ENCODE measurements at places on chromosomes 6 and 20.

- DNase-seq: no peak
Observed at GRCh38 chr6:54003316-54003715, 107.9 kb upstream of the MLIP start.

GRCh38 chr6:111817451-111818120 is 55.7 kb downstream of the FYN start:
- DNase-seq: no peak

DNA sequence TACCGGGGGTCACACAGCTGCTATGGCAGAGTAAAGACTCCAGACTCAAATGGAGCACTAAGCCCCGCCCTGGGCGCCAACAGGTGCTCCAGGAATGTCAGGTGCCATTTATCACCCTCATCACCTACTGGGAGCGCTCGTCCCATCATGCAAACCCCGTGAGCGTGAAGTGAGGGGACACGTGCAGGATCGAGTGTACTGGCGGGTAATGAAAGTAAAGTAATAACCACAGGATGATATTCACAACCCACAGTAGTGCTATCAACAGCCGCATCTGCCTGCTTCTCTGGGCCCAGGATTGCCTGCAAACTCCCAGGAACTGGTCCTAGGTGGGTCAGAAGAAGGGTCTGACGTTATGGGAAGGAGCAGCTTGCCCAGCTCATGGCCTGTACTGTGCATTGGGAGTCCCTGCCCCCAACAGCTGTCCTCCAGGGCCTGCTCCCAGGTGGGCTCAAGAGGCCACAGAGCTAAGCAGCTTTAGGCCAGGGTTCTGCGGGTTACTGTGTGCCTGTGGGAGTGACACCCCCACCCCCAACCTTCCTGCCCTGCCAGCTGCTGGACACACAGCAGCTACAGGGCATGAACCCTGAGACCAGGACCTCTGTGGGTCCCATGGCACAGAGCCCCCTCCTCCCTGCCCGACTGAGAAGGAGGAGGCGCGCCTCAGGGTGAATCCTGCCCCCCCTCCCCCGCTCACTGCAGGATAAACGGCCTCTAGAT is 120.5 kb upstream of the SULF2 start:
- no peak for DNase-seq

DNA sequence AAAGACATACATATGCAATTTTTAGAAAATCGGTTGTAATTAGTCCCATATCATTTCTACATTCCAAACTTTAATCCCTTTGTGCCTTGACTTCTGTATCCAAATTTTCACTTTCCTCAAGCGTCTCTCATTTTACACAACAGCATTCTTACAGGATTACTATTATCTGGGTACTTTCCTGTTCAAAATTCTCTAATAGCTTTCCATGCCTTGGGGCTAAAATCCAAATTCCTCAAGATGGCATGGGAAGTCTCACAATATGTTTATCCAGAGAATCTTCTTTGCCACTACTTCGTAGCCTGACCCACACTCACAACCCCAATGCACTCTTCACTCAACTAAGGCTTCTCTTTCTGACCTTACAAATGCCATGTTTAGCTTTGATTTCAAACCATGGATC is 125.0 kb downstream of the TBX18 start:
- no peak for DNase-seq

GRCh38 chr6:14232889-14233288 is 115.3 kb downstream of the CD83 start:
- no peak for DNase-seq

DNA sequence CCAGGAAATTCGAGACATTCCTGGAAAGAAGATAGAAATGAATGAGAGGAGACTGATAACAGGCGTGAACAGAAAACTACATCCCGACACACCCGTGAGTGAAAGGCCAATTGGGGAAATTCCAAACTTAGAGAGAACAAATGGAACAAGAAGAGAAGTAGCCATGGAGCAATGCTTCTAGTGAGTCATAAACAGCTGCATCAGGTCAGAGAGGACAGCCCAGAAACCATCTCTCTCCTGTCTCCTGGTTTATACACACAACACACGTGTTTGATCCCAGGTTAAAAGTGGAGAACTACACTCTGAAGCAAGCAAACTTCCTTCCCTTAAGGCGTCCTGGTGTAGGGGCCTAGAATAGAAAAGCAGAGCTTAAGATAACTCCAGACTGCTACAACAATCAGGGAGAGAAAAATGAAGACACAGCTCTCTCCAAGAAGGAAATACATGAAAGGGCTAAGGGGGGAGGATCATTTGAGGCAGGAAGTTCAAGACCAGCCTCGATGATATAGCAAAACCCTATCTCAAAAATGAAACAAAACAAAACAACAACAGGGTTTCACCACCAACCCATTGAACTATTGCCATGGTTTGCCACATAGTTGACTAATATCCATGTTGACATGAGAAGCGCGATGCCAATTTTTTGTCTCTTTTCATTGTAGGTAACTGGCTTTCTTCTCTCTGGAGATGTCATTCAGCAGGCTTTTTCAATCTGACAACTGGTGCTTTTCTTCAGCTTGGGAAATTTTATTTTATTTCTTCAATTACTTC is 26.9 kb downstream of the NRN1 start:
- no peak for DNase-seq

GRCh38 chr6:143750877-143751276 is 73.1 kb downstream of the PHACTR2 start:
- DNase-seq: no peak

GRCh38 chr20:17932396-17932795 is 36.2 kb downstream of the SNX5 start:
- DNase-seq: no peak

DNA sequence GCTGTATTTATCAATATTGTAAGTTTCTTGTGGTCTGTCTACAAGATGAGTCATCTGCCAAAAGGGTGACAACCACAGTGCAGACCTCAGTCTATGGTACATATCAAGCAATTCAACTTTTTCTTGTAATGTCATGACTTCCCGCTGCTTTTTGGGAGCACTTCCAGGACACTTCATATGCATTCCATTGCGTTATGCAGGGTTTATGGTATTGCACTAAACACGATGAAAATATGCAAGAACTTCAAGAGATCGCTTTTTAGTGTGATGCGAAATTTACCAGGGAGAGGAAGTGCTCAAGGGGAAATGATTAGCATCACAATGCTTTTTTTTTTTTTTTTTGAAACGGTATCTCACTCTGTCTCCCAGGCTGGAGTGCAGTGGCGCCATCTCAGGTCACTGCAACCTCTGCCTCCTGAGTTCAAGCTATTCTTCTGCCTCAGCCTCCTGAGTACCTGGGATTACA is 166.5 kb downstream of the TFAP2A start:
- no peak for DNase-seq

DNA sequence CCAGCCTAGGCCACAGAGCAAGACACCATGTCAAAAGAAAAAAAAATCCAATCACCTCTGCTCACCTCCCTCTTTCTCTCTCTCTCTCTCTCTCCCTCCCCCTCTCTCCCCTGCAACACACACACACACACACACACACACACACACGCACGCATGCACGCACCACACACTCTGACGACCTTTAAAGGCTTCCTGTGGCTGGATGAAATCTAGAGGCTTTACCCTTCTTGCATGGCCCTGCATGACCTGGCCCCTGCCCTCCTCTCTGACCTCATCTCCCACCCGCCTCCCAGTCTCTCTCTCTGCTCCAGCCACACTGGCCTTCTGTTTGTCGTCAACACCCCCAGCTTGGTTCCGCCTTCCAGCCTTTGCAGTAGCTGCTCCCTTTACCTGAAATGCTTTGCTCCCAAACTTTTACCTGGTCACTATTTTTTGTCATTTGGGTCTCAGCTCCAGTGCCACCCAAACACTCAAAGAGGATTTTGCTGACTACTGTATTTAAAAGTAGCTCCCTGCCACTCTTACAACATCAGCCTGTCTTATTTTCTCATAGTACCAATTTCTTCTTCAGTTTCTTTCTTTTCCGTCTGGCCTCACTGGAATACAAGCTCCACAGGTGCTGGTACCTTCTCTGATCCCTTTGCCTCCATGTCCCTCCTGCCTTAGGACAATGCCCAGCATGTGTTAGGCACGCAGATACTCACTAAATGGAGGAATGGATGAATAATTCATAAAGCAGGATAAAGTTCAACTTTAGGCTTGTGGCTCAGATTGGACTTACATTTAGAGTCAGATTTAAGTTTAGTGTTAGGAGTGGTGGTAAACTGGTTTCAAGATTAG is 4.3 kb upstream of the LTA start:
- DNase-seq: no peak

GRCh38 chr6:130973521-130974277 is 89.3 kb downstream of the EPB41L2 start:
- no peak for DNase-seq

DNA sequence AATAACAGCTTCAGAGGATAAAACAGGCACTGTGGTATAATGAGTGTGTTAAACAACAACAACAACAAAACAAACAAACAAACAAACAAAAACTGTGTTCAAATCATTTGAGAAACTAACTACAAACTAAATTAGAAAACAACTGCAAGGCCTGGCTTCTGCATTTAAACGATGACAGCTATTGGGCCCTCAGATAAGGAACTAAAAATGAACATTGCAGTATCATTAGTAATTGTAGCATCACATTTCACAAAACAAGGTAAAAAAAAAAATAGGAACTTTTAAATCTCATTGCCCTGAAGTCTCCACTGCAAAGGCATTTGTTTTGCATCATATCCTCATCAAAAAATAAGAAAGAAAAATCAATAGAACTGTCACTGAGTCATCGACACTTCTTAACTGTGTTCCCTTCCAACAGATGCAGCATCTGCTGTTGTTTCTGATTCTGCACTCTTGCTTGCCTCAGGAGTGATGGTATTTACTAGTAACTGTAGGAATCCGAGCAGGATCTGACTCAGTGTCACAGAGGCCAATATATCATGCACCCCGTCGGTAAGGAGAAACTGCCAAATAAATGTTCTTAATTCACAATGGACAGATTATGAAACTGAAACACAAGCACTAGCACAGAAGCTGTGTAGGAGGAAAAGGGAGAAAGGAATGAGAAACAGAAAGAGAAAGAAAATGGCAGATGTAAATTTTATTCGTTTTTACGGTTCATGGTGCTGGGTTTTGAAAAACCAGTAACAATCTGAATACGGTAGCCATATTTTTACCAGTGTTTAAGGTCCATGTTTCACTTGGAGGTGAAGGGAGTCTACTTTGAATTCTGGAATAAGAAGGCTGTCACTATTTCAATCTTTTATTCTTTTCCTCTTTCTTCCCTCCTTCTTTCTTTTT is 365.7 kb upstream of the EPHA7 start:
- no peak for DNase-seq

- no peak for DNase-seq
Observed at GRCh38 chr20:5781798-5782750, 31.9 kb downstream of the SHLD1 start.

GRCh38 chr6:41694815-41695526 is 40.4 kb downstream of the TFEB start:
- no peak for DNase-seq

- DNase-seq: no peak
Observed at GRCh38 chr6:16947375-16948015, 154.4 kb upstream of the STMND1 start.

GRCh38 chr20:3932681-3933080 is 43.5 kb downstream of the PANK2 start:
- DNase-seq: no peak

DNA sequence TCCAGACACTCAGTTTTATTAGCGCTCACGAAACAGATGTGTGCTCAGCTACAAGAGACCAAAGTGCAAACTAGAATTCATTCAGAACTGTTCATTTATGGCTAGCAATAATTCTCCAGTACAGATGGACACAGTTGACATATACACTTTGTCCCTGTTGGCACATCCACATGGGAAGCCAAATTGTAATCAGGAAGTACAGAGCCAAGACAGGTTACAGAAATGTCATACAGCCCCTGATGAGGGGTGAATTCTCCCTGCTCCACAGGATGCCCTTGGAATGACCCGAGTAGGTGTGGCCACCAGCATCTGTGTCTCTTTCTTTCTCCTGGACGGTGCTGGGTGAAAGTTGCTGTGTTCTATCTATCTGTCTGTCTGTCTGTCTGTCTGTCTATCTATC is 7.6 kb downstream of the DHX35 start:
- DNase-seq: no peak
